ENCODE measurements at places on chromosomes 1 and 21.

GRCh38 chr21:33029975-33030461 lies 4.3 kb downstream of the OLIG2 start:
- DNase-seq = no peak

GRCh38 chr1:160097911-160098851 lies at the start of gene IGSF8:
TSS of gene IGSF8 (minus strand) at chr1:160098619. CDS start at chr1:160098472, 147 bp downstream.
- DNase-seq = peak; percentile 44

- no peak for DNase-seq
Measured at GRCh38 chr21:38956007-38956406, 150.3 kb downstream of the ETS2 start.

DNA sequence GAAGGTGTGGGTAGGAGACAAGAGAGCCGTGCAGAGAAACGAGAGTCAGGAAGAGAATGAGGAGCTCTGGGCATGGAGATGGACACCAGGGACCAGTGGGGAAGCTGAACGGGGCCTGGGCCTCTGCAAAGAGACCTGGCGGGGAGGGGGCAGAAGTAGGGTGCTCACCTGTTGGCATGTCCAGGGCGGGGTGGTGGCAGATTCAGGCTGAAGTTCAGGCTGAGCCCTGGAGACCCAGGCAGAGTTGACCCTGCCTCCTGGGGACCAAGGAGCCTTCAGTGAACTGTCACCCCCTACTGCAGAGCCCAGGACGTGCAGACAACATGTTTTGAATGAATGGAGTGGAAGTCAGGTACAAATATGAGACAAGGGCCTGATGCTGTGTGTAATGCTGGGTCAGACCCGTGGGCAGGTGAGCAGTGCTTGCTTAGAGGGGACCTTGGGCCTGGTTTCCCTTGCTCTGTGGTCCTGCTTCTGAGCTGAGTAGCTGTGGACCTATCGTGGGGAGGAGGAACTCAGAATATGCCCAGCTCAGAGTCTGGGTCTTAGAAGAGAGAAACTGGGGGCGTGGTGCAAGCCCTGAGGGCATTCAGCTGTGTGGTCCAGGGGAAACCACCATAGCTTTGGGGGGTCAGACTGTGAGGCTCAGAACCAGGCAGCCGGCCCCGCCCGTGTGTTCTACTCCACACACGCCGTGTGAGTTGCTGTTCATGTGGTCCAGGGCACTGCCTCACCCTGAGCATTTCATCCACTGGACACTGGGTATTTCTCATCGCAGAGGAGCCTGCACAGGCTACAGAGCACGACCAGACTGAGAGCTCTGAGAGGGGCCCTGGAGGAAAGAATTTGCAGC lies 21.3 kb upstream of the UMODL1 start:
- no peak for DNase-seq

DNA sequence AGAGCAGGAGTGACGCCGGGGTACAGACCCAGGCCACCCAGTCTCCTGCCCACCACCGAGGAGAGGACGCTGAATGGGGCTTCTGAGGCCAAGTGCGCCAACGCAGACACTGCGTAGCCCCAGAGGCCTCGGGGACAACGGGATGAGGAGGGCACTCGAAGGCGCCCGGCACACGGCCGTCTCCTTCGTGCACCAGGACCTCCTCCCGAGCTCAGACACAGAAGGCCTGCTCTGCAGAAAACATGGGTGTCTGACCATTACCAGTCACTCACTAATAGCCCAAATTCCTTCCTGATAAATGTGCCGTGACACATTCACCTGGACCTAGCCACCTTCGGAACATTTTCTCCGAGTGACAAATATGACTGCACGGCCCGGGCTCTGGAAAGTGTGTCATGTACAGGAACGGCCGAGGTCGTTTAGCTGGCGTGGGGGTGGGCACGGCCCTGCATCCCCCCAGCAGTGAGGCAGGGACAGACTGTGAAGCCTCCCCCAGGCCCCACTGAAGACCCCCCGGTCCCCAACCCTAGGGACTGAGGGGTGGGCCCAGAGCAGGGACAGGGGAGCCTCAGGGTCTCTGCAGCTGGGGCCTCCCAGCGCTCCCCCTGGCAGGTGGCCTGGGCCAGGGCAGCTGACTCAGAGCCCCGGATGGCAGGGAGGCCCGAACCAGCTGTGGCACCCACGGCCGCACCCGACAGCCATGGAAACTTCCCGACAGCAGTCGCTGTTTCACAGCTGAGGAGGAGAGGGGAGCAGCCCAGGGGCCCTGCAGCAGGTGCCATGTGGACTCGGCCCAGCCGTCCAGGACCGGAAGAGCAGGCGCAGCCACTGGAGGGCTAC lies 16.7 kb upstream of the COL6A2 start:
- no peak for DNase-seq

DNA sequence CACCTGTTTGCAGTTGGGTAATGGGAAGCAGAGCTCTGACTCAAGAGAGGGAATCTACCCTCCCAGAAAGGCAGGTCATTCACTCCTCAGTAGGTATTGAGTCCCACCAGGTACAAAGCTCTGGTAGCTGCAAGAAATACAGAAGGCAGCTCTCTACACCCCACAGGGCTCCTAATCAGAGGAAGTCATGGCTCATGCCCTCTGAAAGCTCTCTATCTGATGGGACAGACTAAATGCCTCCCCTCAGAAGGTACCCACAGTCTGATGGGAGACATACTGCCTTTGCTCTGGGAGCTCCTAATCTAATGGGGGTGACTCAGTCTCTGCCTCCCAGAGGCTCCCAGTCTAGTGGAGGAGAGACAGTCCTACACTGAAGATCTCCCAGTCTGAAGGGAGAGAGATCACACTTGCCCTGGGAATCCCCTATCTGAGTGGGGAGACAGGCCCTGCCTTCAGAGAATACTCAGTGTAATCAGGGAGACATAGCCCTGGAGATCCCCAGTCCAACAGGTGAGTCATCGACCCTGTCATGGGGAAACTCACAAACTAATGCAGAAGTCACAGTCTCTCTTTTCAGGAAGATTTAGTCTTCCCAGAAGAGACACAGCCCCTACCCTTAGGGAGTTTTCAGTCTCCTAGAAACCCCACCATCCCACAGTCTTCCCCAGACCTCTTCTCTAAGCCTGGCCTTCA lies 23.7 kb downstream of the CAMK1G start:
- no peak for DNase-seq

- DNase-seq = no peak
Measured at GRCh38 chr1:29842130-29842529, 605.8 kb downstream of the PTPRU start.

GRCh38 chr1:212728606-212729005 lies 29.0 kb upstream of the BATF3 start:
- DNase-seq = no peak

- DNase-seq = no peak
Measured at GRCh38 chr21:32728456-32728839, 635 bp upstream of the SYNJ1 start.

- DNase-seq = no peak
Measured at GRCh38 chr1:168613038-168613451, 36.6 kb downstream of the XCL1 start.

DNA sequence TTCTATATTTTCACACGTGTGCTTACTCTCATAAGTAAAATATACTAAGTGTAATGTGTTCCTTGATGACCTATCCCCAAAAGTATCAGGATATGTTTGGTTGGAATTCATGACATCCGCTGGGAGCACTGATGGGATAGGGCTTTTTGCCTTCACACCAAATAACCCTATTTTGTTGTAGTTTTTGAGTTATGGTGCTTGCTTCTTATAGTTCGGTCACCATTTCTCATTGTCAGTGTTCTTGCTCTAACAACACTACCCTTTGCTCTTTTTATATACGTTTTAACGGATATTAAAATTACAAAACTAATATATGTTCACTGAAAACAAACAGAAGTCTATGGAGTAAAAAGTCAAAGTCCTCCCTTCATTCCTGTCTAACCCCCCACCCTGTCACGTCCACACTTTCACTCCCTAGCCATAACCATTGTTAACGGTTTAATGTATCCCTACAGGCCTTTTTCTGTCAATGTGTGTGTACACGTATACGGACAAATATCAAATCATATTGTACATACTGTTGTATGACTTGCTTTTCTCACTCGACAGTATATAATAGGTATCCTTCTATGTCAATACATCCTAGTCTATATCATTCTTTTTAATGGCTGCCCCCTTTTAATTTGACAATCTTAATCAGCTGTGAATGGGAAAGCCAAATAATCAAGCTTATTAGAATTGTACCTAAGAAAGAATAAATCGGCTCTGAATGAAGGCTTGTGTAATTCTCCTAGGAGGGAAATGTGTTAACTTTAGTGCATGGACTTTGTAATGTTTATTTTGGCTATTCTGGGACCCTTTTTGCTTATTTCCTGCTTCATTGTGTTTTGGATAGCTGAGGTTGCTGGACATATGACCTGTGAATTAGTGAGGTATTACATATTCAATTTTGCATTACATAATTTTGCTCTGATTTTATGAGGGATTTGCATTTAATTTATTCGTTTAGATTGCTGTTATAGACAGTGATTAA lies 3.5 kb upstream of the RNF220 start:
- no peak for DNase-seq

- DNase-seq = peak; percentile 83
Measured at GRCh38 chr1:209756615-209757445, 977 bp downstream of the TRAF3IP3 start.
